ENCODE measurements at places on chromosomes 12 and 14. TPM values are rescaled to one million over a fixed set of nuclear protein-coding genes. Genes with fewer than 3 reads are reported as not detected.

DNA sequence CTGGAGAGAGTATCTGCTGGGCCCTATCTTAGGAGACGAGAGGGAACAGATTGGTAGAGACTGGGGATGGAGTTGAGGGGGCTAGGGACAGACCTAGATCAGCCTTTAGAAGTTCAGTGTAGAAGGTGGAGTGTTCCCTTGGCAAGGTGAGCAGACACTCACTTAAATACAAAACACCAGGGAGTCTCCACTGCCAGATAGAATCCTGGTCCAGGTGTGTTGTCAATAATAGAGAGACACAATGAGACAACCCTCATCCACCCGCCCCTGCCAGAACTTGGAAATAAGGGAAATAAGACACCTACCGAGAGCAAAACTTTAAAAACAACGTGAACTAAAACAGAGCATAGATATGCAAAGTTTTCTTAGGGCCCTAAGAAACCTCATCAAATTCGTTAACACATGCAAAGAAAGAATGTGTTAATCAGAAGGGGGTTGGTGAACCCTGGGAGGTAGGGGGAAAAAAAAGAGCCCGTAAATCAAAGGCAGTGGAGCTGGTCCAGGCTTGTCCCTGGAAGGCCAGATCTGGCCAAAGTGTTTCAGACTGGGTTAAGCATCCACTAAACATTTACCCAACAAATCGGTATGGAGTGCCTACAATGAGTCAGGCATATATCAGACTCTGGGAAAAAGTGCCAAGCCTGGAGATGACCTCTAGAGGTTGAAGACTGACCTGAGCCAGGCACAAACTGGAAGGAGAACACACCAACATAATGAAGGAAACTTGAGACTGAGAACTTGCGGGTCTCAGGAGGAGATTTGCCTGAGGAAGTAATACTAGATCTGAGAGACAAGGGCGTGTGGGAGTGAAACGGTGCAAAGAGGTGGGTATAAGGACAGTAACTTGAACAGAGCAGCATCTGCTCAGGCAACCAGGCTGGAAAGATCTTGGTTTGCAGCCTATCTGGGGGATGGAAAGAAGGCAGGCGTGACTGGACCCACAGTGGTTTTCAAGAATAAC lies 37.0 kb upstream of the OTX2 start:
- H3K27me3 ChIP-seq, result no peaks in the 10 kb centered on the region
- H3K27ac ChIP-seq, result no peak overlapping the region
- H3K36me3 ChIP-seq, result no peaks in the 10 kb centered on the region
- H3K4me3 ChIP-seq, result no peak overlapping the region
- DNase-seq, result no peak
- no peaks in the 10 kb centered on the region for H3K4me1 ChIP-seq

- DNase-seq, result peak; percentile 96
- H3K27me3 ChIP-seq, result no peaks in the 10 kb centered on the region
- peak overlapping the region; percentile 82 for H3K27ac ChIP-seq
- no peak overlapping the region for H3K4me3 ChIP-seq
Observed at GRCh38 chr14:72643317-72643801, 250.5 kb downstream of the DPF3 start.

GRCh38 chr14:105477660-105478397 lies 3.2 kb downstream of the CRIP2 start:
- no peaks in the 10 kb centered on the region for H3K27me3 ChIP-seq
- peaks cover 6% of the 10 kb centered on the region for H3K36me3 ChIP-seq
- DNase-seq, result no peak

DNA sequence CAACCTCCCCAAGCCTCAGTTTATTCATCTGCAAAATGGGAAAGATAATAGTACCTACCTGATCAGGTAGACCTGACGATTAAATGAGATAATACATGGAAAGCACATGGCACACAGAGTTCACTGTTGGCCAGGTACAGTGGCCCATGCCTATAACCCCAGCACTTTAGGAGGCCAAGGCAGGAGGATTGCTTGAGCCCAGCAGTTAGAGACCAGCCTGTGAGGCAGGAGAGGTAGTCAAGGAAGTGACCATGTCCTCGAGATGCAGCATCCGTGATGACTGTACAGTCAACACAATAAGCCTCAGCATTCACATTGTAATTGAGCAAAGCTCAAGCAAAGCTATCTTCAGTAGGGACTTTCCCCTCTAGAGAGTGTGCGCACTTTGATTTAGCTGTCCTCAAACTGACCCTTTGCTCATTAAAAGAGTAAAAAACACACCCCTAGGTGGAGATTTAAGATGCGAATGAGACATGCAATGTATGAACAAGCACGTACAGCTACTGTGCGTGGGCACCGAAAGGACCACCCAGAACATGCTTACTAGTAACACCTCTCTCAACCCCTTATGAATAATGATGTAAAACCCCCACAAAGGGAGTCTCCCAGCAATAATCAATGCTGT lies 9.9 kb downstream of the ISCU start:
- no peak overlapping the region for H3K27ac ChIP-seq
- no peaks in the 10 kb centered on the region for H3K27me3 ChIP-seq
- peaks cover 13% of the 10 kb centered on the region for H3K4me1 ChIP-seq

DNA sequence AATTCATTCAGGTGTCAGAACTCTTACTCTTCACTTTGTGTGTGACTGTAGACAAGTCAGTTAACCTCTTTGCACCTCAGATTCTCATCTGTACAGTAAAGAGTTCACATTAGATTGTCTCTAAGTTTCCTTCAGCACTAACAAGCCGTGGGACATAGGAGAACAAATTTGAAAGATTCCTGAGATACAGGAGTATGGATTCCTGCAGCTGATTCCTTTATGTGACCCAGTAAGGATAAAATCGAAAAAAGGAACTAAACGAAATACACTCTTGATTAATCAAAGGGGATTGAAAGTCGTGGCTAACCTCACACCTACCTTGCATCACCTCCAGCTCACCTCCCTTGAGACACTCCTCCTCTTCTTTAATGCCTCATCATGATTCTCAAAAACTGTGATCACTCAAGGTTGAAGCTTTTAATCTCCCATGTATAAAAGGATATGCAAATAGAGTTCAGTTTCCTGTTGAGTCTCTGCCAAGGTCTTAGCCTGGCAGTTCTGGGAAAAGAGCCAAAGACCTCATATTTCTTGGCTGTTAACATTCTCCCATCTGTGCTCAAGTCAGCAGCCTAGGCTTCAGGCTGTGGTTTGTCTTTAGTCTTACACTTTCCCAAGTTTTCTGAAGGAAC lies 156.6 kb downstream of the DAD1 start:
- no peak overlapping the region for H3K4me3 ChIP-seq
- DNase-seq, result peak; percentile 95
- H3K27ac ChIP-seq, result no peak overlapping the region
- H3K36me3 ChIP-seq, result no peaks in the 10 kb centered on the region

DNA sequence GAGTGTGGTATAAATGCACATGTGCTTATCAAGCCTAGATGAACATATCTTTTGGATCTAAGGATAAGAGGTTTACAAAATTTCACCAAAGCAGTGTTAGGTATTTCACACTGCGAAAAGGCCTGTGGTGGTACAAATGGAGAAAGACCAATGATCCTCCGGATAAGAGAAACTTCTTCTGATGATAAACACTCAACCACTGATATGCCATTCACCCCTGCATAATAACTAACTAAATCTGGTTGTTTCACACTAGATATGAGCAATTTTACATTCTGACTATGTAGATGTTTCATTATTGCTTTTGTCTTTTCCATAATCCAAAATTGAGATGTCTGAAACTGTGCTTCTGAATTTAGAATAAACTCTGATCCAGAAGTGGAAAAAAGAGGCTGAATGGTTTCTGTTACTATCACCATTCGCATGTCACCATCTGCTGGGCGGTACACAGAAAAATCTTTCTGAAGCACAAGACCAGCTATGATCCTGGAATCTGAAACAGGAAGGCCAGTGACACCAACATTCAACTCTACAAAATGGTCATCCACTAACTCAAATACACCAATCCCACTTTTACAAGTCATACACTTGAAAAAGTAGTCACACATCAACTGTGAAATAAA lies 1.3 kb downstream of the BBS10 start:
- peak overlapping the region; percentile 69 for H3K27ac ChIP-seq
- H3K27me3 ChIP-seq, result no peaks in the 10 kb centered on the region
- no peaks in the 10 kb centered on the region for H3K36me3 ChIP-seq
- peaks cover 5% of the 10 kb centered on the region for H3K4me1 ChIP-seq

GRCh38 chr14:105387530-105387922 lies 10.8 kb upstream of the TEX22 start:
- H3K4me3 ChIP-seq, result no peak overlapping the region
- no peaks in the 10 kb centered on the region for H3K4me1 ChIP-seq
- peaks cover 3% of the 10 kb centered on the region for H3K36me3 ChIP-seq

GRCh38 chr12:67981287-67982162 lies 7.7 kb upstream of the IFNG-AS1 start:
- peak; percentile 74 for DNase-seq
- no peaks in the 10 kb centered on the region for H3K36me3 ChIP-seq
- no peak overlapping the region for H3K4me3 ChIP-seq
- peak overlapping the region; percentile 15 for H3K27ac ChIP-seq

GRCh38 chr12:90229407-90230170 lies 521.0 kb upstream of the ATP2B1 start:
- H3K36me3 ChIP-seq, result no peaks in the 10 kb centered on the region
- H3K4me1 ChIP-seq, result no peaks in the 10 kb centered on the region
- H3K27ac ChIP-seq, result no peak overlapping the region
- no peaks in the 10 kb centered on the region for H3K27me3 ChIP-seq
- H3K4me3 ChIP-seq, result no peak overlapping the region

GRCh38 chr12:4899364-4899763 lies 10.3 kb upstream of the KCNA1 start:
- H3K4me3 ChIP-seq, result no peak overlapping the region
- no peaks in the 10 kb centered on the region for H3K4me1 ChIP-seq
- no peaks in the 10 kb centered on the region for H3K36me3 ChIP-seq
- no peaks in the 10 kb centered on the region for H3K27me3 ChIP-seq
- no peak for DNase-seq

- H3K27me3 ChIP-seq, result no peaks in the 10 kb centered on the region
- H3K4me3 ChIP-seq, result no peak overlapping the region
- H3K36me3 ChIP-seq, result no peaks in the 10 kb centered on the region
- no peak overlapping the region for H3K27ac ChIP-seq
- no peaks in the 10 kb centered on the region for H3K4me1 ChIP-seq
Observed at GRCh38 chr12:58176296-58176869, 235.0 kb downstream of the ATP23 start.

- peak; percentile 33 for DNase-seq
- H3K4me1 ChIP-seq, result peaks cover 34% of the 10 kb centered on the region
- no peak overlapping the region for H3K4me3 ChIP-seq
- no peak overlapping the region for H3K27ac ChIP-seq
- no peaks in the 10 kb centered on the region for H3K27me3 ChIP-seq
Observed at GRCh38 chr12:104669089-104669721, 212.5 kb downstream of the CHST11 start.

GRCh38 chr12:51076236-51076930 lies 7.0 kb downstream of the CSRNP2 start:
- no peaks in the 10 kb centered on the region for H3K4me1 ChIP-seq
- H3K4me3 ChIP-seq, result no peak overlapping the region
- no peak overlapping the region for H3K27ac ChIP-seq
- H3K36me3 ChIP-seq, result peaks cover 1% of the 10 kb centered on the region
- no peaks in the 10 kb centered on the region for H3K27me3 ChIP-seq

- H3K36me3 ChIP-seq, result no peaks in the 10 kb centered on the region
- no peak overlapping the region for H3K27ac ChIP-seq
- H3K4me1 ChIP-seq, result peaks cover 22% of the 10 kb centered on the region
- H3K27me3 ChIP-seq, result no peaks in the 10 kb centered on the region
Observed at GRCh38 chr12:76264611-76265012, 83.6 kb downstream of the BBS10 start.

DNA sequence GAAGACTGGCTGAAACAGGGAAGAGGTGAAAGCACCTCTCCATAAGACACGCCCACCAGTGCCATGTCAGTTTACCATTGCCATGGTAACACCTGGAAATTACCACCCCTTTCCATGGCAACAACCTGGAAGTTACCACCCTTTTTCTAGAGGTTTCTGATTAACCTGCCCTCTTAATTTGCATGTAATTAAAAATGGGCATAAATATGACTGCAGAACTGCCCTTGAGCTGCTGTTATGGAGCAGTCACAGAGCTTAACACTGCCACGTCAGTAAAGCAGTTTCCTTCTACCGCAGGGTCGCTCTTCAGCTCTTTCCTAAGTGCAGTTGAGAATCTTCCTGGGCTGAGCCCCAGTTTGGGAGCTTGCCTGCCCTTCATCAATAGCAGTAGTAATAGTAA lies 55.2 kb downstream of the RASSF3 start:
- H3K4me1 ChIP-seq, result peaks cover 11% of the 10 kb centered on the region
- H3K4me3 ChIP-seq, result peak overlapping the region; percentile 1
- no peaks in the 10 kb centered on the region for H3K36me3 ChIP-seq
- no peak for DNase-seq

- no peak overlapping the region for H3K27ac ChIP-seq
- H3K4me3 ChIP-seq, result no peak overlapping the region
- no peak for DNase-seq
Observed at GRCh38 chr14:84247693-84248092, 1282.3 kb upstream of the FLRT2 start.

- H3K4me3 ChIP-seq, result no peak overlapping the region
- no peaks in the 10 kb centered on the region for H3K27me3 ChIP-seq
- H3K36me3 ChIP-seq, result peaks cover 20% of the 10 kb centered on the region
- peaks cover 4% of the 10 kb centered on the region for H3K4me1 ChIP-seq
Observed at GRCh38 chr12:122350141-122350848, 72.2 kb downstream of the CLIP1 start.

- no peaks in the 10 kb centered on the region for H3K27me3 ChIP-seq
- no peaks in the 10 kb centered on the region for H3K36me3 ChIP-seq
- H3K4me3 ChIP-seq, result no peak overlapping the region
- H3K27ac ChIP-seq, result no peak overlapping the region
- peaks cover 5% of the 10 kb centered on the region for H3K4me1 ChIP-seq
- DNase-seq, result peak; percentile 31
Observed at GRCh38 chr12:46158501-46158900, 110.3 kb downstream of the SLC38A1 start.

DNA sequence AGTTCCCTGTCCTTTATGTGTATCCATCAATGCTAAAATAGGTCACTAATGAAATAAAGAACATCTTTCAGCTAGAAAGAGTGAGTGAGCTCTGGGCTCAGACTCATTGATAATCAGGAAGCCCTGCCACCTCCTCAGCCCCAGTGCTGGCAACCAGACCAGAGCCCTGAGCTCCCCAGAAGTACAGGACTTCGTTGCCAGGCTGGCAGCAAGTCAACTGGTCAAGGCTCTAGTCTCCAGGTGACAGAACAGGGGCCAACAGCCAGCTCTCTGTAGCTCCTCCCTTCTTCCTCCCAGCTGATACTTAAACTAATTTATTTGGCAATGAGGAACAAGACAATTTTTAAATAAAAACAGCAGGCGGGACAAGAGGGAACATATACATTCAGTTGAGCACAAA lies 145.3 kb downstream of the EGLN3 start:
- H3K4me1 ChIP-seq, result no peaks in the 10 kb centered on the region
- no peak overlapping the region for H3K4me3 ChIP-seq
- no peak for DNase-seq

GRCh38 chr12:127304751-127305725 lies 961.9 kb upstream of the TMEM132C start:
- H3K27ac ChIP-seq, result no peak overlapping the region
- H3K36me3 ChIP-seq, result no peaks in the 10 kb centered on the region
- no peak overlapping the region for H3K4me3 ChIP-seq
- no peaks in the 10 kb centered on the region for H3K27me3 ChIP-seq
- DNase-seq, result no peak

GRCh38 chr12:69284131-69284530 lies 44.8 kb downstream of the CPSF6 start:
- peak; percentile 77 for DNase-seq
- no peaks in the 10 kb centered on the region for H3K4me1 ChIP-seq

The C12orf54 gene
- total RNA-seq, result not detected

The RTN1 gene
- 0.17 TPM for total RNA-seq

The GALNT8 gene
- under 0.01 TPM for total RNA-seq

The RFX4 gene
- not detected for total RNA-seq

The CLEC14A gene
- total RNA-seq, result 2.6 TPM

The DPF3 gene
- total RNA-seq, result 13.7 TPM

The CLEC4D gene
- total RNA-seq, result not detected

The KRT6A gene
- not detected for total RNA-seq

The TNS2 gene
- 52.4 TPM for total RNA-seq

The RPAP3 gene
- total RNA-seq, result 11.3 TPM

The GLI1 gene
- 2.0 TPM for total RNA-seq

The PRIMA1 gene
- not detected for total RNA-seq
